Hematopoietic multipotent progenitor cell treated with erythropoietin and hydrocortisone succinate and interleukin-3 and kit ligand, for 8 days (in vitro differentiated cells): ENCODE measurements at places on chromosomes 4 and X.
A peak's percentile ranks its signal among the peaks of the same experiment; 100 is the strongest.

DNA sequence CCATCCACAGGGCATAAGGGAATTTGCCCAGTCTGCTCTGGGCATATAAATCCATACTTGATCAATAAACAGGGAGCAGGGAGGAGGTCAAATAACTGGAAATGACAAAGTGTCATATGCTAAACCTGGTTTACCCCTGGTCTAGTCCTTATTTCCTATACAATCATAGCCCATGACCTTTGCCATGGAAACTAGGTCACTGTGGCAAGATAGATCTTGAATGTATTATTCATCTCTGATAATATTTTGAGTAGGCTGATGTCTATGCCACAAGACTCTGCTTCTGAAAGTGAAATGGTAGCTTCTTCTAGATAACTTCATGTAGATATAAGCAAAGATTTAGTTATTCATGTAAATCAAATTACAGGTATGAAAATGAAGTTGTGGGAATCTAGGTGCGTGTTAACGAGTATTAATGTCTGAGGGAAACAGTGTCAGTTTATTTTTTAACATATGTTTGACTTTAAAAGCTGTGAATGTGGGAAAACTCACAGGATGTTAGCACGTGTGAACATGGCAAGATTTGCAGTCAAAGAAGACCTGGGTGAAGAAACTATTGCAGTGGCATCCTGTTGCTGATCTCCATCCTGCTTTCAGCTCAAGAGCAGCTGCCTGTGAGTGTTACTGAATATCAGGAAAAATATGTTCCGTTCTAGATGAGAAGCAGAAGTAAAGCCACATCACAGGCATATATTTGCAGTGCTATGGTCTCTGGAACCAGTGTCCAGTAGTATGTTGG, 81.8 kb upstream of the NDP start:
- DNase-seq = no peak

GRCh38 chrX:146435472-146435871, 374.1 kb upstream of the CXorf51B start:
- no peak for DNase-seq

- DNase-seq = no peak
Measured at GRCh38 chr4:25800245-25800644, 62.5 kb downstream of the SEL1L3 start.

- no peak for DNase-seq
Measured at GRCh38 chr4:169241464-169241863, 29.3 kb downstream of the SH3RF1 start.

- DNase-seq = no peak
Measured at GRCh38 chr4:53043891-53044650, 182.0 kb downstream of the RASL11B start.

DNA sequence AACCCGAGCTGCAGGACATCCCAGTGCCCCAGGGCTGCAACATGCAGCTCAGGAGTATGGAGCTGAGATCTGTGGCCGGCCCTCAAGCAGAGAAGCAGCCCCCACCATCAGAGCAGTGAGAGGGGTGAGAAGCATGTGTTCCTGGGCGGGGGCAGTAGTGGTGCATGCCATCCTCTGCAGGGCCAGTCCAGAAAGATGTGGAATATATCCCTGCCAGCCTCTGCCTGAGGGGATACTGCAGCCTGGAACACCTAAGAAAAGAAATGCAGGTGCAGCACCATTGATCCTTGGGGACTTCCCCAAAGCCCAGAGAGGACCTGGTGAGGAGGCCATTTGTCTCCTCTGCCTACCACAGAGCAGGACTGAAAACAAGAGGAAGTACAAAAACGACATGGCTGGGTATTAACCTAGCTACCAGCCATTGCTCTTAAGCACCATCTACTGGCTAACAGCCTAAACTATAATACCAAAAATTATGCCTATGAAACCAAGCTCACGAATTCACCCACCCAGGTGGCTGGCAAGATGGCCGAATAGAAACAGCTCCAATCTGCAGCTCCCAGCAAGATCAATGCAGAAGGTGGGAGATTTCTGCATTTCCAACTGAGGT, 158.8 kb downstream of the ADGRA3 start:
- peak; percentile 34 for DNase-seq

GRCh38 chr4:95288552-95288951, 260.2 kb downstream of the UNC5C start:
- DNase-seq = no peak

GRCh38 chr4:115110191-115111181, 2.9 kb downstream of the NDST4 start:
- DNase-seq = no peak
